ENCODE measurements at places on chromosomes 2 and 18.

GRCh38 chr2:72096181-72096580 is 51.5 kb downstream of the CYP26B1 start:
- no peak for DNase-seq

DNA sequence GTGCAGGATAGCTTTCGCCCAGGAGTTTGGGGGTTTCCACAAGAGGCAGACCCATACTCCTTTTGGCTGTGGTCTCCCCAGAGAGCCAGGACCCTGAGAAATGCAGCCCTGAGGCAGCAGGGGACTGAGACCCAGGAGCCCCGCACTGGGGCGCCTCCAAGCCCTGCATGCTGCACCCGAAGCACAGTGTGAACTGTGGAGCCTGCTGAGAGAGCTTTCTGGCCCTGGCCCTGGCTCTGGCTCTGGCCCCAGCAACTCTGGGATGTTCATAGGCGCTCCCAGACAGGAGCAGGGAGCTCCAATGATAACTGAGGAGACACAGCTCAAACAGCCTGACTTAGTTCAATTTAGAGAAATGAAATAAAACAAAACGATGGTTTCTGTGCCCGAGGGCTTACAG is 96.4 kb upstream of the TEX51 start:
- no peak for DNase-seq

DNA sequence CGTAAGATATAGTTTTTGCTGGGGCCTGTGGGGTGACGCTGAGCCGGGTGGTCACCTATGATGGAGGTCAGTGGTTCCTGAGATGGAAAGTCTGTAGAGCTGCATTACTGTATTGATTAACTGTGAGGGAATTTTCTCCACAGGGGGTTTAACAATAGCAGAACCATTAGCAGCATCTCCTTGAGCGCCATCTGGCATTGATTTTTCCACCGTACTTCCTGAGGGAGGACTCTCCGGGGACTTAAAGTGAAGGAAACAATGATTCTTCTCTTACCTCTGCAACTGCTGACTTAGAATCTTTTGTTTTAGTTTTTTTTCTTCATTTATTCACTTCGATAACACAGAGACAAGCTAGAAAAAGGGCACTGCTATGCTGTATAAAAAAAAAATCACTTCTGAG is 22.6 kb upstream of the RNF125 start:
- DNase-seq, result no peak

DNA sequence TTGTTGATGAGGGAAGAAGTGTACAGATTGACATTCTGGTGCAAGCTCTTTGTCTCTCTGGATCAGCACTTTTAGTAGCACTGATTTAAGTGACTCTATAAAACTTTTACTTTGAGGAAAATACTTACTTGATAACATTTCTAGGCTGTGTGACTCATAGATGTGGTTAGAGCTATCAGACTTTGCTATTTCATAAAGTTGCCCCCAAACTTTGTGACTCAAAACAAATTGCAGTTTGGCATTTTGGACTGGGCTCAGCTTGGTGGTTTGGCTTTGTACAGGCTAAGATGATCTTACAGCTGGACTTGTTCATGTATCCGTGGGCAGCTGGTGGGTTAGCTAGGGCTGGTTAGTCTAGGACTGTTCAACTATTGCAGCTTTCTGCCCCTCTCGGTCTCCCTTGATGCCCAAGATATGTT is 42.1 kb upstream of the GLS start:
- DNase-seq, result peak; percentile 92

DNA sequence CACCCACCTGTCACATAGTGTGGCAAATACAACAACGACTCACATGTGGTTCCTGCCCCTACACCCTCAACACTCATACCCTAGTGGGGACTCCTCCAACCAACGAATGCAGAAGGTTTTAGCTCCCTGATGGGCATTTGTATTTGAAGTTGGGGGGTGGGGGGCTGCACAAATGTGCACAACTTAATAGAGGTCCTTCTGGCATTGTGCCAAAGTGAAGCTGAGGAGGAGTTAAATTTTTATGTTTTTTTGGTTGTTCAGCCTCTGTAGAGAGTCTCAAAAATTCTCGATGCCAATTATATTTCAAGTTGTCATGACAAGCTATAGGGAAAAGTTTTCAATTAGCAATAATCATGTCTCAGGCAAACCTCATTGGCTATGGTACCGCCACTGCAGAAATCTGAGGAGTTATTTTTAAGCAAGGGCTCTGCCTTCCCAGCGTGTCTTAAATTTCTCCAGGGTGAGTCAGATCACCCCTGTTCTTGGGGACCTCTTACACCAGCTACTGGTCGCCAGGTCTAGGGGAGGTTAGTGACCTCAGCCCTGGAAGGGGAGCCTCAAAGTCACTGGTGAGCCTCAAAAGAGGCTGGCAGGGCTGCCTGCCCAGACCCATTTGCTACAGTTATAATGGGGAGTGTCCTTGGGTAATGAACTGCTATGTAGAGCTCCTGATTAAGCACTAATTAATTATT is 102.7 kb upstream of the TAF1B start:
- DNase-seq, result no peak

- no peak for DNase-seq
These were observed 75.0 kb downstream of the PTGR3 start for GRCh38 chr18:75133721-75134610.

DNA sequence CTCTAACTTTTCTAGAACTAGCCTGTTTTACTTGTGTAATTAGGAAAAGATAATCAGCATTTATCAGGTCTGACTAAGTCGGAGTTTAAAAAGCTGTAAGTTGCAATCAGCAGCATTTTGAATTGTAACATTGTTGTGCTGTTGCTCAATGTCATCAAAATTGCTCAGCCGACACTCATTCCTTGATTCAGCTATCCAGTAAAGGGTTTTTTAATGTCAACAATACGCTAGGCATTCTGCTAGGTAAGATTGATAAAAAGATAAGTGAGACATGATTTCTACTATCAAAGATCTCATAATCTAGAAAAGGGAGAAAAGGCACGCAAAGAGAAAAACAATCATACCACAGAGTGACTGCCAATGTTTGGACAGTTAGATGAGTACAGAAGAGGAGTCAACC is 327.1 kb upstream of the CDH2 start:
- no peak for DNase-seq

- peak; percentile 16 for DNase-seq
These were observed 180.4 kb downstream of the MBD5 start for GRCh38 chr2:148201075-148202004.

DNA sequence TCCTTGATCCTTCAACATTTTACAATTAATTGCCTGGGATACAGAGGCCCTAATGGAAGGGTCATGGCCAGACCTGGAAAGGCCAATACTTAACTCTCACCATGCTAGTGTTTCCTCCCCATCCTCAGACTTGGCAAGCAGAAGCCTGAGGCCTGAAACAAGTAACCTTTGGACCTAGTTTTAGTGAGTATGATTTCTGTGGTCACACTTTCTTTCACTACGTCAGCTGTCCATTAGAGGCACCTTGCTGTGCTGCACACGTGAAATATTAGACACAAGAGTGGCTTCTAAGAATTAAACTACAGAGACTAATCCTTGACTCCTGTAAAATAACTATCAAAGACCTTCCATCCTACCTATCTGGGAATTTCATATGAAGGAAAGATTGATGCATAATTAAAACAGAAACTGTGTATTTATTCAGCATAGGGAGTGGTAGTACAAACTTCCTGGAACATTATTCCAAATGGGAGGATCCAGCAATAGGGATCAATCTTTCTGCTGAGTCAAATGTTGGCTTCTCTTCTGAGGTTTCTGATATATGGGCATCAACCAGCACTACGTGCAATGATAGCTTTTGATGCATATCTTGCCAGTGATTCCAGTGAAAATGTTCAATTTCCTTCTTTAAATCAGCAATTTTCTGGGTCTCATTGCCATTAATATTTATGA is 249.7 kb downstream of the IKZF2 start:
- DNase-seq, result no peak

DNA sequence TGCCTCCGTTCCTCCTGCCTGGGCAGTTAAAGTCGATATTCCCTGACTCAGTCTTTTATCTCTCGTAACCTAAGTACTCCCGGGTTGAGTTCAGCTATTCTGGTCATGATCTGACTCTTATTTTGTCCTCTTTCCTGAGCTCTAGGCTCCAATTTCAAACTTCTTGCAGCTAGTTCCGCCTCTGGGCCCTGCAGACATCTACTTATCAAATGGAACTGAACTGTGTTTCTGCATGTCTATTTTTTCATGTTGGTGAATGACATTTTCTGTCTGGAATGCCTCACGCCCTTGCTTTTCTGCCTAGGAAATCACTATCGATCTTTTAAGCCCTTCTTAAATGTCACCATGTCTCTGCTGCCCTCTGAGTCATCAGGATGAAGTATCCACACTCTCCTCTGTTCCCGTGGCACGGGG is 101.5 kb downstream of the VAPA start:
- peak; percentile 51 for DNase-seq

GRCh38 chr2:101002562-101003277 is 631 bp downstream of the RPL31 start:
- peak; percentile 28 for DNase-seq

- DNase-seq, result peak; percentile 50
These were observed at the start of gene CFAP65 for GRCh38 chr2:219041252-219041651. Gene CFAP65, minus strand, starts transcription at chr2:219041516. Its CDS starts 2,468 bp downstream, at chr2:219039048.

Data from fibroblast of the aortic adventitia (primary cell).